Activated T-cell treated with anti-CD3 and anti-CD28 coated beads for 4 hours (primary cell): ENCODE measurements at places on chromosomes 3 and 15.

DNA sequence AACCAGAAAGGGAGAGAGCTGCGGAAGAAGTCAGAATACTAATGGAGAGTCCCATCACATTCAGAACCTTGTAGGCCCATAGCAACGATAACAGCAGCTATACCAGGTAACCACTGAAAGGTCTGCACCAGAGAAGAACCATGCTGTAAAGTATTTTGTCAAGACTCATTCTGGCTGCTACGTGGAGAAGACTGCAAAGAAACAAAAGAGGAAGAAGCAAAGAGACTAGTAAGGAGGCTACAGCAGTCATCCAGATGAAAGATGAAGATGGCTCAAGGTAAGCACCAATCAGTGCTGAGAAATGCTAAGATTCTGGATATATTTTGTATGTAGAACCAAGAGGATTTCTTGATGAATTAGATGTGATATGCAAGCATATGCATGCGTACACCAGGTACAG, 39.6 kb downstream of the ACAP2 start:
- DNase-seq, result no peak

GRCh38 chr15:62047282-62047827, 12.9 kb downstream of the VPS13C start:
- DNase-seq, result no peak

DNA sequence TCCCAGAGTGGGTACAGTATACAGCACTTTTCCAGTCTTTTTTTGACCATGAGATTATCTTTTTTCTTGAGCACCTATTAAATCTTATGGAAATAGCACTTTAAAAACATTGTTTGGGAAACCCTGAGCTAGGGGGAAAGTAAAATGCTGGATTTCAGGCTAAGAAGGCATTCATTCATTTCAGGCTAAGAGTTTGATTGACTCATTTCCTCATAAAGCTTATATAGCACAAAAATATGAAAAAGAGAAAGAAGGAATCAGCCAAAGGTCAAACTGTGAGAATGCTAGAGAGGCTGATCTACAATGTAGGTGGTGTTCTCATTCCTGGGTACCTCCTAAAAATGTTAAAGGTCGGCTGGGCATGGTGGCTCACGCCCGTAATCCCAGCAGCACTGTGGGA, 10.5 kb downstream of the TTC23 start:
- DNase-seq, result no peak

DNA sequence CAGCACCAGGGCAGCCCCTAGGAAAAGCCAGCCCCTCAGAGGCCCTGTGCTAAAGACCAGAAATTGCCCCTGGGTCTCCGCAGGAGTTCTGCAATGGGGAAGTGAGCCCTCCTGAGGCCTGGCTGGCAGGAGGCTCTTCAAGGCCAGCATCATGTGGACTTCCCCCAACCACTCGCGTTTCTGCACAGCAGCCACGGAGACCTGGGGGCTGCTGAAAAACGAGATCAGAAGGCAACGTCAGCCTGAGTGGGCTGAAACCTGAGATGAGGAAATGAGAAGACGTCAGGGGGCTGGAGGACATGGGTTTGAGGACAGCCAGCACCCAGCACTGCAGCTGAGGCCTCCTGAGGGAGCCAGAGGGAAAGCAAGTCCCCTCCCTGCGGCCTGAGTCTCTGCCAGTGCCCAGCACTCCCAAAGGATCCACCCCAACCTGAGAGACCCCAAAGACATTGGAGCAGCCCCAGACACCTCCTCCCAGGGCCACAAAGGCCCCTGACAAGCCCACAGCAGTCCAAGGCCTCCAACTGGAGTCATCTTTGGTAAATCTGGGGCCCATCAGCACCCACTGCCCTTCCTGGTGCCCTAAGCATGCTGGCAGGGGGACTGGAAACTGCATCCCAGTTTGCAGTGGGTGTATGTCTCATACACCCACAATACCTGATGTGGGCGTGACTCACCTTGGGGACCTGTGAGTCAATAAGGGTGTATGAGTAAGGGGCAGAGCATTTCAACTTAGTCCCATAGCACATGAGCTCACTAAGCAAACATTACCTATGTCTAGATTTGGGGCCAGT, 29.2 kb upstream of the CYP11A1 start:
- peak; percentile 64 for DNase-seq

GRCh38 chr3:48301800-48302166, 31.7 kb downstream of the SPINK8 start:
- DNase-seq, result no peak

GRCh38 chr3:33750211-33750548, 32.1 kb upstream of the CLASP2 start:
- DNase-seq, result no peak

GRCh38 chr3:107524841-107525643, 2.3 kb downstream of the BBX start:
- peak; percentile 35 for DNase-seq

DNA sequence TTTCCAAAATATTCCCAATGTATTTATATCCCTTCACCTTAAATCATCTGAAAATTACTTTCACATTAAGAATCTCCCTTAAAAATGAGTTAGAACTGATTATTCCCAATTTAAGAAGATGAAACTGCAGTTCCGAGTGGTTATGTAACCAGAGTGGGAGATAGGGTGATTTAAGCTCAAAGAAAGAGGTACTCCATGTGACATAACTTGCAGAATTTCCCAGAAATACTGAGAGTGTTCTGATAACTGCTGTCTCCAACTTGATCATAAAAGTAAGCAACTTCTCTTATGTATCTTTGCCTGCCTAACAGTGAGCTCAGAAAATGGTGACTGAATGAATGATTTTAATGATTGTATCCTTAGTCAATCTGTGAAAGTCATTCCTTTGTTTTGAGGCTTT, 32.3 kb downstream of the ARRDC4 start:
- no peak for DNase-seq
